ENCODE measurements at places on chromosomes 16 and 17.

- no peak for DNase-seq
Measured at GRCh38 chr16:64489449-64489848, 632.4 kb downstream of the CDH11 start.

DNA sequence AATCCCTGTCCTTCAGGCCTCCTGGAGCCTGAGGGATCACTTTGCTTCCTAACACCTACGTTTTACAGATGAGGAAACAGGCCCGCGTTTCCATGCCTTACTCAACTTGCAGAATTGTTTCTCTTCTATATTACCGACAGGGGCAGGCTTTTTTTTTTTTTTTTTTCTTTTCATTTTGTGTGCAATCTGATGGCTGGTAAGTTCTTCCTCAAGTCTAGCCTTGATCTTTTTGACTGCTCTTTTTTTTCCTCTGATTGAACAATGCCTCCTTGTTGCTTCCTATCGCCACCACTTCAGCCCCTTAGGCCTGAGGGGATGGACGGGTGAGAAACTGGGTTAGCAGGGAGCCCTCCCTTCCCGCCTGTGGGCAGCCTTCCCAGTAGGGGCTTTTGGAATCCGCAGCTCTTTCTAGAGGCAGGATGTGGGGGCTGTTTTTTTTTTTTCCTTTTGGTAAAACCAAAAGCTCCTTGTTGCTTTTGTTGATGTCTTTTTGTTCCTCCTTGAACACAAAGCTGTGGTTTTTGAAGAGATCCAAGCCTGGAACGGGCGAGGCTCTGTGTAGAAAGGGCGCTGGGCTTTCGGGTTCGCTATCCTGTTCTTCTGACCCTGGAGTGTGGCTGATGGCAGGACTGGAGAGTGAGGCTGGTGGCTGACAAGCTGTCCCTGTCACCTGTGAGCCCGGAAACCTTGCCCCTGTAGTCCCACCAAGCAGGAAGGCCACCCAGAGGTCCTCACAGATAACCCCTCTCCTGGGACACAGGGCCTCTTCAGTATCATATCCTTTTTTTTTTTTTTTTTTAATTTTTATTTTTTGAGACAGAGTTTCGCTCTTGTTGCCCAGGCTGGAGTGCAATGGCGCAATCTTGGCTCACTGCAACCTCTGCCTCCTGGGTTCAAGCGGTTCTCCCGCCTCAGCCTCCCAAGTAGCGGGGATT is 14.0 kb downstream of the LASP1 start:
- no peak for DNase-seq

- DNase-seq = no peak
Measured at GRCh38 chr16:751152-752006, 9.2 kb upstream of the MSLN start.

GRCh38 chr17:29622337-29623282 is at the start of gene CORO6:
CORO6 (minus strand) TSS chr17:29622912; CDS start chr17:29621421, 1,491 bp downstream.
- peak; percentile 81 for DNase-seq

DNA sequence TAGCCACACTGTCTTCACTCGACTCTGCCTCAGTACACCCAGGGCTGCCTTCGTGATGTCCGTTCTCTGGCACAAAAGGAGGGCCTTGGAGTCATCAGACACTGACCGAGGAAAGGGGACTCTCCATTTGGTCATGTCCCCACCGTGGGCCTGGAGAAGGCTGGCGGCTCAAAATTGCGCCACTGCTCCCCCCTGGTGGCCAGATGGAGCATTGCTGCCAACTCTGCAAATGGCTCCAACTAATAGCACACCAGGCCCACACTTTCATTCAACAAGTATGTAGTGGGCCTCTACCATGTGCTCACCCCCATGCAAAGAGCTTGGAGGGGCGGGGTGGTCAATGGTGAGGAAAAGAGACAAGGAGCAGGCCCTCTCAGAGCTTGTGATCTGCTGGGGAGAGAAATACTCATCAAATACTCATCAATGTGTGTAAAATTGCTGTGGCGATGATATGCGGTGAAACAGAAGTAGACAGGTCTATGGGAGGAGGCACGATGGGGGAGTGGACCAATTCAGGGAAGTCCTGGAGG is 5.2 kb upstream of the GRIN2C start:
- DNase-seq = peak; percentile 80

DNA sequence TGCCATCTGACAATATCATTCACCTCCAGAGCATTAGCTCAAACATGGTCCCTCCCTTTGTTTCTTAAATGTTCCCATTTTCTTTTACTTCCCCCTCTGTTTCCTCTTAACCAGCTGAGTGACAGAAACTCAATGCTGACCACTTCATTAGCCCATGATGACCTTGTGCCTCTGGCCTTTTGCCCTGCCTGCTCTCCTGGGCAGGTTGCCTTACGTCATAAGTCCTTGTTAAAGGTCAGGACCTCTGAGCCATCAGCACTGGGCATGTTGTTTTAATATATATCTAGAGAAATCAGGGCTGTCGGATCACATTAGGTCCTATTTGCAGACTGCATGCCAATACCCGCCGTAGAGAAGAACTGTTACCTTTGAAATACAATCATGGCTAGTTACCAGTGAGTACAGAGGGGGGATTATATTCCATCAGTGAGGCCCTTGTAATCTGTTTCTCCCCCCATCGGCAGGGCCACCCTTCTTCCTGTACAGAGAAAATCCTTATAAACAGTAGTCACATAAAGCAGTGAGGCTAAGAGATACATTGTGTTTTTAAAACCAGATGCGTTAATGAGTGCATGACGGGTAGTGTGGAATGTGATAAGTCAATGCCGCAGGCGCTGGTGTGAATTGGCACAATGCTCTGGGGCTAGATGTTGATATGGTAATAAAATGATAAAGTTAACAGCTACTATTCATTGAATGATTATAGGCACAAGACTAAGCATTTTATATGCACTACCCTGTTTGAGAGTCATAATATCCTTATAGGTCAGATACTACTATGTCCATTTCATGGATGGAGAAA is 94.3 kb upstream of the ZFHX3 start:
- DNase-seq = no peak

GRCh38 chr16:9232102-9232770 is 140.8 kb downstream of the HAPSTR1 start:
- no peak for DNase-seq

DNA sequence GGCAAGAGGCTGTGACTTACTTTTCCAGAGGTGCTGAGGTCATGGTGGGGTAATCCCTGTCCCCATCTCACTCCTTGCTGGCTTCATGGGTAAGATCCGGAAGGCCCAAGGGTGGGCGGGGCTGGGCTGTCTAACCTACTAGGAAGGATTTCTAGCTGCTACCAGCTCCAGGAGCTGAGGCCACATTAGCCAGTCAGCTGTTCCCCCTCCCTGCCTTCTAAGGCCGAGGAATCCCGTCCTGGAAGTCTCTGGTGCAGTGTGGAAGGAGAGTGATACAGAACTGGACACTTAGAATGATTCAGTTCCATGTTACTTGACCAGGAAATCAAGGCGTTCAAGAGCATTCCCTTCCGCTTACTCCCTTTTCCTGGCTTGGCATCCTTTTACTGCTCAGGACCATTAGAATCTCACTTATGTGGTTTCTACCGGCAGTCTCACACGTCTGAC is 8.9 kb downstream of the GNGT2 start:
- DNase-seq = no peak

DNA sequence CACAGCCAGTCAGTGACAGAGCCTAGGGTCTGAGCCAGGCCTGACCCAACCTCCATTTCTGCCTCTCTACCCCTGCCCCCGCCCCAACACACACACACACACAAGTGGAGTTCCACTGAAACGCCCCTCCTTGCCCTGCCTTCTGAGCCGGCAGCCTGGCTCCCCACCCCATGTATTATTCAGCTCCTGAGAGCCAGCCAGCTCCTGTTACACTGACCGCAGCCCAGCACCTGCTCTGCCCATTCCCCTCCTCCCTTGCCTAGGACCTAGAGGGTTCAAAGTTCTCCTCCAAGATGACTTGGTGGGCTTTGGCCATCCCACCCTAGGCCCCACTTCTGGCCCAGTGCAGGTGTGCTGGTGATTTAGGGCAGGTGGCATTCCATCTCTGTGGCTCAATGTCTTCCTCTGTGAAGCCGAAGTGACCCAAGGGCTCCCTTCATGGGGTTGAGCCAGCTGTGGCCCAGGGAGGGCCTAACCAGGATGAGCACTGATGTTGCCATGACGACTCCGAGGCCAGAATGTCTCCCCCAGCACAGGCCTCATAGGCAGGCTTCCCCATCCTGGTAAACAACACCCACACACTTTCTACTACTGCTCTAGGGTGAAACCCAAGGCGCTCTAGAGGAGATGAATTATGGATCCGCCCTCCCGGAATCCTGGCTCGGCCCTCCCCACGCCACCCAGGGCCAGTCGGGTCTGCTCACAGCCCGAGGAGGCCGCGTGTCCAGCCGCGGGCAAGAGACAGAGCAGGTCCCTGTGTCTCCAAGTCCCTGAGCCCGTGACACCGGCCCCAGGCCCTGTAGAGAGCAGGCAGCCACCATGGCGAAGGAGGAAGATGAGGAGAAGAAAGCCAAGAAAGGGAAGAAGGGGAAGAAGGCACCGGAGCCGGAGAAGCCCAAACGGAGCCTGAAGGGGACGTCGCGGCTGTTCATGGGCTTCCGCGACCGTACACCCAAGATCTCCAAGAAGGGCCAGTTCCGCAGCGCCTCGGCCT is 9.7 kb downstream of the MYO15A start:
- DNase-seq = no peak

- DNase-seq = no peak
Measured at GRCh38 chr16:67860589-67861398, 12.1 kb upstream of the EDC4 start.

- no peak for DNase-seq
Measured at GRCh38 chr17:38892083-38892482, 22.2 kb downstream of the LASP1 start.

DNA sequence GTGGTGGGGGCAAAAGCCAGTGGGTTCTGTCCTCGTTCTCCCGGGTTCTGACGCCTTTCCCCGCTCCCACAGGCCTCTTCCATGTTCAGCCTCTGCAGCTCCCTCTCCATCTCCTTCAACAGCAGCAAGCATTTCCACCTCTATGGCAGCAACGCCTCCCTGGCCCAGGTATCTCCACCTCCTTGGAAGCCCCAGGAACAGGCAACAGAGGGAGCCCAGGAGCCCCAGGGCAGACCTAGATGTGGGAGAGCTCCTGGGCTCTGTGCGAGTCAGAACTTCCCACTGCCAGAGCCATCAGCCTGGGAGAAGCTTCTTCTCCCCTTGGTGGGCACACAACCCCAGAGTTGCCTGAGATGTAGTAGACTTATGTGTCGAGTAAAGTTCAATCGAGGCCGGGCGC is 7.8 kb downstream of the ZNF768 start:
- no peak for DNase-seq

DNA sequence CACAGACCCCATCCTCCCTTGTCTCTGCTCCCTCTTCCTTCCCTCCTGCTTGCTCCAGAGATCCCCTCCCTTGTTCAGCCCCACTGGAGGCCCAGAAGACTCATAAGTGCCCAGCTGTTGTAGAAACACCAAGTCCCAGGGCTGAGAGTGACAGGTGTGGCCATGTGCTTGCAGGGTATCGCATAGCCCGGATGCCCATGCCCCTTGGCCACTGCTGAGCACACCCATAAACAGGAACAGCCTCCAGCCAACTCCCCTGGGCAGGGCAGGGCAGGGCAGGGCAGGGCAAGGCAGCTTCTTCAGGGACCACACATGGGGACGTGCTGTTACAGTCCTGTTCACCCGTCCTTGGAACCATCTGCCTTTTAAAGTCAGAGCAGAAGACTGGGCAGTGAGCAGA is 2.0 kb downstream of the CACNG1 start:
- DNase-seq = no peak

DNA sequence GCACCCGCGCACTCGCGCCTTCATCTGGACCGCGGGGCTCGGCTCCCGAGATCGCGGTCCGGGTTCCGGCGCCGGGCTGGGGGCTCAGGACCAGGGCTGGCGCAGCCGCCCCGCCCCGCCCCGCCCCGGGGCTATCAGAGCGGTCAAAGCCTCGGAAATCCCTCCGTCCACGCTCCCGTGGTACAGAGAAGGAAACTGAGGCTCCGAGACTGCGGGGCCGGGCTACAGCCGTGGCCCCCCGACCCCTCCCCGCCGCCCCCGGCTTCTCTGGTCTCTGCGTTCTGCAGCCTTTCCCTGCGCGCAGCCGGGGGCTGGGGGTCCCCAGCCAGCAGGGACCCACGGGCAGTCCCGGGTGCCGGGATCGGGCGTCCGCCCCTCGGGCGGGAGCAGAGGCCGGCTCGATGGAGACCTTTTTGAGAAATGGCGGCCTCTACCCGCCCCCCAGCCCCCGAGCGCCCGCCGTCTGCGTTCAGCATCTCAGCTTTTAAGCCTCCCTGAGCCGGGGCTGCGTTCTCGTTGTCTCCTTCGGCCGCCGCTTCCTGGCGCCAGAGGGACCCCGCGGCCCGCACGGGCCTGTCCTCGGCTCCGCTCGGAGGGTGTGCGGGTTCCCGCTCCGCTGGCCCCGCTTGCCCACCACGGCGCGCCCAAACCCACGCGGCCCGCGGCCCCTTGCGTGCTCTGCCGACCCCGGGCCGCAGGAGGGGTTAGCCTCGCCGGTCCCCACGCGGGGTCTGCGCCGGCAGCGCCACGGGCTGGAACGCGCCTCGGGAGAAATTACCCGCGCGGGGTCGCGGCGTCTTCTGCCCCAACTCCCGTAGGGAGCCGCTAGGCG is 1.5 kb upstream of the NPTX1 start:
- DNase-seq = peak; percentile 34

DNA sequence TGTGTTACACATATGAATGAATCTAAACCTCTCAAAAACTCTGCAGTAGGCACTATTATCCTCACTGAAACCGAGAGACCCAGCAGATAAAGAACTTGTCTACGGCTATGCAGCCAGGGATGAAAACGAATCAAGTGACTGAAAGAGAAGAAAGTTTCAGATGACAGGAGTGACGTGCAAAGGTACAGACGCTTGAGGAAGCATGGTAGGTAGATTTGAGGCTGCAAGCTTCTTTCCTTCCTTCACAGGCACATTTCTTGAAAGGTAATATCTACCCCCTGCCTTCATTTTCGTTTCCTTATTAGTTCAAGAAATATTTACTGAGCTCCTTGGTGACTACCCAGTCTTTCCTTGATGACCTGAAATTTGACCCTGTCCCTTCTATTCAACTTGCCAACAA is 211.5 kb upstream of the AXIN2 start:
- no peak for DNase-seq

DNA sequence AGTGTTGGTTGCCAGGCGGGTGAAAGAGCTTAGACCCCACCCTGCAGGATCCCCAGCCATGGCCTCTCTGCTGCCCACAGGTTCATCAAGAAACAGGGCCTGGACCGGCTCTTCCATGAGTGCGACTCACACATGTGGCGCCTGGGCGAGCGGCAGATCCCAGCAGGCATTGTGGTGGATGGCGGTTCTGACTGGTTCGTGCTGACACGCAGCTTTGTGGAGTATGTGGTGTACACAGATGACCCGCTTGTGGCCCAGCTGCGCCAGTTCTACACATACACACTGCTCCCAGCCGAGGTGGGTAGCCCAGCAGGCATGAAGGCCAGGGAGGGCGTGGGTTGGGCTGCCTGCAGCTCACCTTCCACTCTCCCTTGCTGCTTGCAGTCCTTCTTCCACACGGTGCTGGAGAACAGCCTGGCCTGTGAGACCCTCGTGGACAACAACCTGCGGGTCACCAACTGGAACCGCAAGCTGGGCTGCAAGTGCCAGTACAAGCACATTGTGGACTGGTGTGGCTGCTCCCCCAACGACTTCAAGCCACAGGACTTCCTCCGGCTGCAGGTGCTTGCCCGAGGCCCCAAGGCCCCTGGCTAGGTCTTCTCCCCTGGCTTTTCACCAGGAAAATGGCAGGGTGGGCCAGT is 9.9 kb downstream of the XYLT2 start:
- no peak for DNase-seq
